ENCODE measurements at places on chromosomes 11 and 22. TPM values are rescaled to one million over a fixed set of nuclear protein-coding genes. Genes with fewer than 3 reads are reported as not detected.

The RFPL1 gene
- total RNA-seq = not detected

The PLAAT5 gene
- not detected for total RNA-seq

The TMEM45B gene
- 0.84 TPM for total RNA-seq

The LRRC10B gene
- not detected for total RNA-seq

The HSPB2 gene
- not detected for total RNA-seq

The MN1 gene
- 0.10 TPM for total RNA-seq

The F2 gene
- total RNA-seq = 0.15 TPM

The CHKB gene
- 140 TPM for total RNA-seq

The RIN1 gene
- 1.6 TPM for total RNA-seq

The MS4A3 gene
- total RNA-seq = not detected

The OR8G1 gene
- not detected for total RNA-seq

The CRYBA4 gene
- total RNA-seq = not detected

The TIMP3 gene
- total RNA-seq = not detected

The NAALADL1 gene
- 7.3 TPM for total RNA-seq

The USH1C gene
- not detected for total RNA-seq

The HORMAD2 gene
- not detected for total RNA-seq

The OR51A2 gene
- total RNA-seq = not detected
